ENCODE measurements at places on chromosomes 2 and 18.

- no peak for DNase-seq
These were observed 528.3 kb downstream of the CMPK2 start for GRCh38 chr2:6337472-6337820.

DNA sequence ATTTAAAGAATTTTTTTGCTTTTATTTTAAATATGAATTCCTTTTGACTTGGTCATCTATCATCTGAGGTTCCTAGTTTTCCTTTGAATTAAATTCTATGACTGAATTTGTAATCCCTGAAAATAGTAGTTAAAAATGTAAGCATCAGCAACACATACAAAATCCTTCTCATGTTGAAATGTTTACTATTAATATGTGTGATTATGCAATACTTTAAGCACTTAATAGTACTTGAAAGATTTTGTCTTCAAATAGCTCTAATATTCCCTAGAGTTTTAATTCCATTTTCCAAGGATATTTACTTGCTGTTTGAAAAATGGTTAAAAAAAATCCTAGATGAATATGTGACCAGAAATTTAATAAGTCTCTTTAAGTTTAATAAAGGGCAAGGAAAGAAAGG is 26.6 kb upstream of the SPATS2L start:
- DNase-seq = no peak

DNA sequence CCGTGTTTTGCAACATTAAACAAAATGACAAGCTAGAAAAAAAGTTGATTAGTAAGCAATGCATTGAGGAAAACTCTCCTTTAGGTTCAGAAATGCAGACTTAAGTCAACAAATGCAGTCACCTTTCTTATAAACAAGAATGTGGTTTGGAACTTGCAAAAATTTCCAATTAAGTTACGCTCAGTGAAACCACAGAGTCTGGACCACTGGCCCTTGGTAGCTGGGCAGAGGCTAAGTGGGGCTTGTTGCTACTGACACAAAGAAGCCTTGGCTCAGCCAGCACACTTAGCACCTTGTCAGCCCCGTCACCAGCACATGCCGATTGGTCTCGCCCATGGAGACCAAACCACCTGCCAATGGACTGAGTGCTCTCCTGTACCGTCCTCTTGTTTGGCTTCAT is 53.0 kb downstream of the SMIM21 start:
- no peak for DNase-seq

DNA sequence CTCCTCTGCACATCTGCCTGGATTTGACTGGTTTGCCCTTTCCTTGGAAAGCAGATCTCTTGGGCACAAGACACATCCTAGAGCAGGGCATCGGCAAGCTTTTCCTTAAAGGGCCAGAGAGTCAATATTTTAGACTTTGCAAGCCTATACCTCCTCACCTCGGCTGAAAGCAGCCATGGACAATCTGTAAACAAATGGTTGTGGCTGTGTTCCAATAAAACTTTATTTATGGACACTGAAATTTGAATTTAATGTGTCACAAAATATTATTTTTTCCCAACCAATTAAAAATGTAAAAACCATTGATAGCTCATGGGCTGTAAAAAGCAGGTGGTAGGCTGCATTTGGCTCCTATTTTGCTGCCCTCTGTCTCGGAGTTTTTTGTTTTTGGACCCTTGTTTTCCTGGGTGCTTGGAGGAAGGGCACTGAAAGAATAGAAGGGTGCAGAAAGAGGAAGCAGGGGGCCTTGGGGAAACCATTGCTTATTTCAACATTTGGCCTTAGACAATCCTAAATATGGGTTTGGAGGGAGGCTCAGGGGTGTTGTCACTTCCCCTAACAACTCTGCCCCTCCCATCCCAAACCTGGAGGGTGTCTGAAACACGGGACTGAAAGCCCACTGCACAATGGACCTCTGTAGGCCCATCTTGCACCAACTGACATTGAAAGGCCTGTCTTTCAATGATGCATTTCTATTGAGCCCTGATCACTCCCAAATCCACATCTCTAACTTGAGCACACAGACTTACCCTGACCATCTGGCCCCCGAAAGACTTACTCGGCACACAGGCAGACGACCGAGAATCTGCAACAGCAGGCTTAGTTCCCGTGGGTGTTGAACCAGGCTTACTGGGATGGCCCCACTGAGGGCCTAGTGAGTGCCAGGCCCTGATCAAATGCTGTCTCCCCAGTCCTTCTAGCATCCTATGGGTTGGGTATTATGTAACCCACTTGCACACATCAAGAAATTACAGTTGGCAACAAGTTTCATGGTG is 7.1 kb upstream of the ZFP36L2 start:
- peak; percentile 64 for DNase-seq

- DNase-seq = peak; percentile 59
These were observed 9.5 kb downstream of the MAPRE2 start for GRCh38 chr18:35050705-35051195.

- no peak for DNase-seq
These were observed 94.9 kb upstream of the PDE1A start for GRCh38 chr2:182521453-182522404.

DNA sequence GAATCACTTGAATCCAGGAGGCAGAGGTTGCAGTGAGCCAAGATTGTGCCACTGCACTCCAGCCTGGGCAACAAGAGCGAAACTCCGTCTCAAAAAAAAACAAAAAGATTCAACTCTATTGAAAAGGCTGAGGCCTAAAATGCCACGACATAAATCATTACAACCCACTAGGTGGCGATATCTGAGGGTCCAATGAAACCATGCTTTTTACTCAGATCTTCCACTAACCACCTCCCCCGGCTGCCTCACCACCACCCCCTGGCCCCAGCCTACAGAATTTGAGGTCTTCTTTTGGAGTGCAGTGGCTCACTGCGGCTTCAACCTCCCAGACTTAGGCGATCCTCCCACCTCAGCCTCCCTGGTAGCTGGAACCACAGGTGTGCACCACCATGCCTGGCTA is 57.5 kb downstream of the AP1S3 start:
- peak; percentile 27 for DNase-seq

DNA sequence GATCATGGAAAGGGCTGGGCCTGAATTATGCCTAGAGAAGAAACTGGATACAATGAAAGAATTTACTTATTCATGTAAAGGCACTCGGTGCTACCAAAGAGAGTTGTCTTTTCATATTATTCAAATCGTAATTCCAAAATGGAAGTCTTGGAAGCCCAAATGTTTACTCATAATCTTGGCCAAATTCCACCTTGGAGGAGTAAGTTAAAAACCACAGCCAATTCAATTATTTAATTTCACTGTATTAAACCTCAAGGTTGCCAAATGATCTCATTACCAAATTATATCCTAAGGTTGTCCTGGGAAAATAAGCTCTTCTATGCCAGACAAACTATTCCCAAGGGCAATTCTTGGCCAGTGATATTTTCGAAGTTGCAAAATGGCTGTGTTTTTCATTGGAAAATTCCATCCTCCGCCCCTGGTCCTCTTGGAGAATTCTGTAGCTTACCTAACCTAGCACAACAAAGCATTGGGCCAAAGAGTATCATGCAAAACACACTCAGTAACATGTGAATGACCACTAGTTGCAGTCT is 11.1 kb upstream of the VPS4B start:
- no peak for DNase-seq

DNA sequence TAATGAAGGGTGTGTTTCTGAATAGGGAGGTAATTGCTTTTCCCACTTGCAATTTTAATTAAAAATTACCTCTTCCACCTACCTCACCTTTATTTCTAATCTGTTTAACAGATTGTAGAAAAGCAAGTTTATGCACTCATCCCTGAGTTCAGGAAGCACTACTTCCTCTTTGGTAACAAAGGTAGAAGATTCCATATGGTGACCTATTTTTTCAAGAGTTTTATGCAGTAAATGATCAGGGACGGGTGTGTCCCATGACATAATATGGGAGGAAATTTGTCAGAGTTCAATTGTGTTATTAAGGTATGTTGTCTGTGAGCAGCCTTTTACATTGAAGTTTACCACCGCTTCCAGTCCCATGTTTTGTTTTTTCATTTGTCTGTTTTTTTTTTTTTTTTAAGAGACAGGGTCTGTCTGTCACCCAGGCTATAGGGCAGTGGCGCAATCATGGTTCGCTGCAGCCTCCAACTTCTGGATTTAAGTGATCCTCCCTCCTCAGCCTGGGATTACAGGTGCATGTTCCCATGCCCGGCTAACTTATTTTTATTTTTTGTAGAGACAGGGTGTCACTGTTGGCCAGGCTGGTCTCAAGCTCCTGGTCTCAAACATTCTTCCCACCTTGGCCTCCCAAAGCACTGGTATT is 68.2 kb downstream of the ASAP2 start:
- DNase-seq = no peak

- DNase-seq = peak; percentile 50
These were observed 115.0 kb downstream of the CERS6 start for GRCh38 chr2:168571061-168571460.

GRCh38 chr2:224646242-224646846 is 61.2 kb upstream of the CUL3 start:
- peak; percentile 20 for DNase-seq

DNA sequence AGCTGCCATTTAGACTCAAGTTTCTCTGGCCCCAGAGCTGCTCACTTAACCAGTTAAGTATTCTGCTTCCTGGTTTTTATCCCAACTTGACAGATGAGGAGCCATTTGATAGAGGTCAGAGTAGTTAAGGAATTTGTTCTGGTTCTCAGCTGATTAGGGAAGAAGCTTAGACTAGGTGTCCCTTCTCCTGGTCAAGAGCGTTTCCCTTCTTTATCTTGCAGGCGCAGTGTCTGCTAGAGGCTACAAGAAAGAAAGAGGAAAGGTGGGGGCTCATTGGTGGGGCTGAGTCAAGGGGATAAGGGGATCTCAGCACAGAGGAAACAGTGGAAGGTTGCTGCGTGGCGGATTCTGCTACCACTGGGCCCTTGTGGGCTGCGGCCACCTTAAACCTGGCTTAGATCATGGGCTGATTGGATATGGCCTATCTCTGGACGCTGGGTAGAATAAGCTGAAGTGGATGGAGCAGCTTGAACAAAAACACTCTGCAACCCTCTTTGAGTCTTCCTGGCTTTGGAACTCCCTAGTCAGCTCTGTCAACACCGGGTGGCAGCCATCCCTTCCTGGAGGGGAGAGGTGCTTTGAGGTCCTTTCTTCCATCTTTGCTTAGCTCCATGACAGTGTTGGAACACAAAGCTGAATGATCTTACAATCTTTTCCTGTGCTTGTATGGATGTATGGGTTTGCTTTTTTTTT is 70.8 kb downstream of the QPCT start:
- DNase-seq = no peak

GRCh38 chr2:12536976-12537375 is 179.8 kb upstream of the TRIB2 start:
- DNase-seq = no peak

DNA sequence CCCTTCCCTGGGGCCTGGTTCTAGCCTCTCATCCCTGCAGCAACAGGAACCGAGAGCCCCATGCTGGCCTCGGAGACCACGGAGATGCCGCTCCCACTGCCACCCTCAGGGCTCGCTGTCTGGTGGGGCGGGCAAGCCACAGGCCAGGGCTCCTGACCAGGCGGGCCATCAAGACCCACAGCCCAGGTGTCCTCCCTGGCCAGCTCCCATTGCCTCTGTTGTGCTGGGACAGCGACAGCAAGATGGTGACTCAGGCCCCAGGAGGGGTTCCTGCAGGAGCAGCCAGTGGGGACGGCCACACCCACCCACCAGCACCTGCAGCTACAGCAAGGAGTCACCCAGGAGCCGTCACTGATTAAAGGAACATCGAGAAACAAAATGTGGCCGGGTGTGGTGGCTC is 7.4 kb downstream of the KLHL30 start:
- no peak for DNase-seq

DNA sequence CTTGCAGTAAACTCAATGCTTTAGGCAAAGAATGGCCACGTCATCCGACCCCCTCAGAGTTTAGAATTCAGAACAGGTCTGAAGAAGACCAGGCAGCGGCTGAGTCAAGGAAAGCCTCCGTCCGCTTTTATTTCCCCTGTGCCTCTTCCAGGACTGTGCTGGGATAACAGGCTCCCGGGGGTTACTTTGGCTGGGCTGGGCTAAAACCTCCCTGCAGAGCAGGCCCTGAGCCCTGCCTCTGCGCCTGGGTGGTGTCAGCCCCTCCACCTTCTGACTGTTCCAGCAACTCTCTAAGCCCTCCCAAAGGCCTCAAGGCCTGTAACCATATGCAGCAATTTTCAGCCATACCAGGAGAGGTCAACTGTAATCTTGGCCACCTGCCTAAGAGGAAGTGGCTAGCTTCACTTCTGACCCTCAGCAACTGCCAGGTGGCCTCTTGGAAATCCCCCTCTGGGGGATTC is 166.5 kb downstream of the RPIA start:
- DNase-seq = no peak

All from inflammatory macrophage treated with lipopolysaccharide for 1 hour (primary cell).